ENCODE measurements at places on chromosomes 1 and 21. TPM values are rescaled to one million over a fixed set of nuclear protein-coding genes. Genes with fewer than 3 reads are reported as not detected.
A peak's percentile ranks its signal among the peaks of the same experiment; 100 is the strongest.

DNA sequence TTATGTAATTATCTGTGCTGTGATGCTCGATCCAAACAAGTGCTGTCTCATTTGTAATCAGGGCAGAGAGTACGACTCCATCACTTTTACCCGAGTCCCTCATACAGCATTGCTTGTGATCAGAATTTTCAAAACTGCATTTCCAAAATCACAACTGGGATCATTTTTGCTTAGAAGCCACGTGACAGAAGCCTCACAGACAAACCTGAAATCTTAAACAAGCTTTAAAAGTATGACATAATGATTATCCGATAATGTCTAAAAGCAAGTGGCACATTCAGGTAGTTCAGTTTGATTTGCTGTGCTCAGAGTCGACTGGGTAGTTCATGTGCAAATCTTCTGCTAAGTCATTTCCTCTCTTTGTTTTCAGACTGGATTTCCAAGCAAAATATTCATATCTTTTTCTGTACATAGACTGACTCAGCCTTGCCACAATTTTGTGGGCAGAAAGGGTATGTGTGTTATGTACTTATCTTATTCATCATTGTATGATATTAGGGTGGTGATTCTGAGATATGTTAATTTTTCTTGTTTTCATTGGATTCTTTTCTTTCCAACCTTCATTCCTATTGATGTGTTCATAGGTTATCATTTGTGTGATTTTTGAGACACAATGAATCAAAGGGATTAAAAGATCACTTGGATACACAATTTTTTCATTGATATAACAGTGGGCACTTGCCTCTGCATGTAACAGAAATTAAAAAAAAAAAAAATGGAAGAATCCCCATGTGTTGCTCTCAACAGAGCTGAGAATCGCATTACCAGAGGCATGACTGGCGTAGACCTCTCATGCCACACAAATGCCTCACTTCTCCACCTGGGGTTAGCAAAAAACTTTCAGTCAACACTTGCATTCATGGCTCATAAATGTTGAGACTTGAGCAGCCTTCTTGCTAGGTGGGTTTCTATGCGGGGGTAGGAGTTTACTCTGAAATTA is 355.7 kb downstream of the LTN1 start:
- no peak overlapping the region for H3K4me3 ChIP-seq
- no peaks in the 10 kb centered on the region for H3K27me3 ChIP-seq
- DNase-seq: no peak
- H3K36me3 ChIP-seq: no peaks in the 10 kb centered on the region
- peak overlapping the region; percentile 3 for H3K27ac ChIP-seq
- H3K4me1 ChIP-seq: peaks cover 30% of the 10 kb centered on the region

DNA sequence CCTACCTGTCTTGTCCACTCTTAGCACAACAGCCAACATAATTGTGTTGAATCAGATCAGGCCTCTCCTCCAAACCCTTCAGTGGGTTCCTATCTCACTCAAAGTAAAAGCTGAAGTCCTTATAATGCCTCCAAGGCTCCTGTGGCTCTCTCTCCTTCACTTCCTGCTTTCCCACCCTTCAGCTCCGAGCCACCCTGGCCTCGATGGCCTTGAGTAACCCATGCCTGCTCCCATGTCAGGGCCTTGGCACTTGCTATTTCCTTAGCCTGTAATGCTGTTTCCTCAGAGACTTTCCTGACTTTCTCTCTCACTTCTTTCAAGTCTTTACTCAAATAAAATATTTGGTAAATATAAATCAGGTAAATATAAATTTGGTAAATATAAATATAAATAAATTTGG is 8.1 kb upstream of the PLEKHM2 start:
- no peaks in the 10 kb centered on the region for H3K36me3 ChIP-seq
- no peak overlapping the region for H3K27ac ChIP-seq
- no peaks in the 10 kb centered on the region for H3K4me1 ChIP-seq

- H3K27me3 ChIP-seq: no peaks in the 10 kb centered on the region
- no peak for DNase-seq
- no peak overlapping the region for H3K4me3 ChIP-seq
- no peaks in the 10 kb centered on the region for H3K36me3 ChIP-seq
These were observed 7.2 kb downstream of the CNST start for GRCh38 chr1:246573491-246573890.

- no peak overlapping the region for H3K27ac ChIP-seq
- H3K27me3 ChIP-seq: no peaks in the 10 kb centered on the region
- no peak for DNase-seq
- no peaks in the 10 kb centered on the region for H3K36me3 ChIP-seq
- H3K4me1 ChIP-seq: no peaks in the 10 kb centered on the region
These were observed 30.0 kb downstream of the PRKACB start for GRCh38 chr1:84174051-84174556.

- no peak for DNase-seq
- H3K27me3 ChIP-seq: no peaks in the 10 kb centered on the region
- H3K4me3 ChIP-seq: no peak overlapping the region
- H3K36me3 ChIP-seq: peaks cover 84% of the 10 kb centered on the region
- H3K27ac ChIP-seq: no peak overlapping the region
These were observed 28.0 kb downstream of the ODR4 start for GRCh38 chr1:186403632-186404031.

DNA sequence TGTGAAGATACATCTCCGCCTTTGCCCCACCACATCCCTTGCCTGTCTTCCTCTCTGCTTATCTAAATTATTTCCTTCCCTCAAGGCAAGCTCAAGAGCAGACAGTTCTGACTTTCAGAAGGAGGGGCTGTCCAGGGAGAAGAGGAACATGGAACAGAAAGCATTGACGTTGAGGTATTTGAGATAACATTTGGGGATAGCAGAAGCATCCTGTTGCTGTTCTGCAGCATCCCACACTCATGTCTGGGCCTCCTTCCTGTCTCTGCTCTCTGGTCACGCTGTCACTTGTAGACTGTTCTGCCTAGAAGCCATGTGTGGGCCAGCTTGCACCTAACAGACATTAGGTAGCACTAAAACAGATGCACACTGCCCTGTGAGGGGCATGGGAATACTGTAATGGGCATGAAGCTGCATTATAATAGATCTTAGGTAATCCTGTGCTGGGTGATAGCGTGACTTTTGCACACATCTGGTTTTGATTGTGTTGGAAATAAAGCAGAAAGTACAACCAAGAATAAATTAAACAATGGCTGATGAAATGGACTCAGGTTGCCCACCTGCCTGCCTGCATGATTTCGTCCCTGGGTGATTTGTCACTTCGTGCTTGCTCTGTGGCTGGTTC is 660 bp upstream of the RD3 start:
- no peak for DNase-seq
- no peaks in the 10 kb centered on the region for H3K36me3 ChIP-seq
- H3K4me1 ChIP-seq: no peaks in the 10 kb centered on the region
- H3K27me3 ChIP-seq: peaks cover 3% of the 10 kb centered on the region
- H3K4me3 ChIP-seq: no peak overlapping the region
- H3K27ac ChIP-seq: no peak overlapping the region

- H3K27me3 ChIP-seq: peaks cover 20% of the 10 kb centered on the region
- no peaks in the 10 kb centered on the region for H3K36me3 ChIP-seq
- H3K4me1 ChIP-seq: no peaks in the 10 kb centered on the region
- no peak overlapping the region for H3K27ac ChIP-seq
- H3K4me3 ChIP-seq: no peak overlapping the region
These were observed 7.5 kb upstream of the ZNF648 start for GRCh38 chr1:182069028-182069466.

GRCh38 chr1:93723110-93723509 is 41.5 kb upstream of the BCAR3 start:
- no peak overlapping the region for H3K4me3 ChIP-seq
- H3K4me1 ChIP-seq: peaks cover 42% of the 10 kb centered on the region
- no peaks in the 10 kb centered on the region for H3K27me3 ChIP-seq
- H3K27ac ChIP-seq: peak overlapping the region; percentile 88

- no peaks in the 10 kb centered on the region for H3K4me1 ChIP-seq
- H3K4me3 ChIP-seq: no peak overlapping the region
- H3K27ac ChIP-seq: no peak overlapping the region
- H3K27me3 ChIP-seq: peaks cover 17% of the 10 kb centered on the region
- H3K36me3 ChIP-seq: no peaks in the 10 kb centered on the region
These were observed 55.3 kb upstream of the TTC34 start for GRCh38 chr1:2856676-2857375.

- DNase-seq: no peak
- H3K27me3 ChIP-seq: no peaks in the 10 kb centered on the region
- H3K4me1 ChIP-seq: peaks cover 14% of the 10 kb centered on the region
- H3K36me3 ChIP-seq: no peaks in the 10 kb centered on the region
- no peak overlapping the region for H3K4me3 ChIP-seq
These were observed 17.5 kb upstream of the IGFN1 start for GRCh38 chr1:201172999-201173610.

DNA sequence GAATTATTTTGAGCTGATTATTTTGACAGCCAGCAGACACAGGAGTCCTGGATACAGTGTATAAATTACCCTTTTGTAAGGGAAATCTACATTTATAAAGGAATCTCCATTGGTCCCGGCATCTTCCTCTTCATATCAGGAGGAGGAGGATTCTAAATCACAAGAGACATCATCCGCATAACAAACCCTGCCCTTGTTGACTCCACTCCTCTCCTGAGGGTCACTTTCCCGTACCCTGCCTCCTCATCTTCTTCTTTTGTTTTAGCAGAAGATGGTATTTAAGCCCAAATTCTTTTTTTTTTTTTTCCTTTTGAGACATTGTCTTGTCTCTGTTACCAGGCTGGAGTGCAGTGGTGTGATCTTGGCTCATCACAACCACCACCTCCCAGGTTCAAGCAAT is 14.6 kb upstream of the PKNOX1 start:
- no peak for DNase-seq
- no peak overlapping the region for H3K27ac ChIP-seq
- H3K4me3 ChIP-seq: no peak overlapping the region
- H3K36me3 ChIP-seq: no peaks in the 10 kb centered on the region
- no peaks in the 10 kb centered on the region for H3K4me1 ChIP-seq
- H3K27me3 ChIP-seq: no peaks in the 10 kb centered on the region

DNA sequence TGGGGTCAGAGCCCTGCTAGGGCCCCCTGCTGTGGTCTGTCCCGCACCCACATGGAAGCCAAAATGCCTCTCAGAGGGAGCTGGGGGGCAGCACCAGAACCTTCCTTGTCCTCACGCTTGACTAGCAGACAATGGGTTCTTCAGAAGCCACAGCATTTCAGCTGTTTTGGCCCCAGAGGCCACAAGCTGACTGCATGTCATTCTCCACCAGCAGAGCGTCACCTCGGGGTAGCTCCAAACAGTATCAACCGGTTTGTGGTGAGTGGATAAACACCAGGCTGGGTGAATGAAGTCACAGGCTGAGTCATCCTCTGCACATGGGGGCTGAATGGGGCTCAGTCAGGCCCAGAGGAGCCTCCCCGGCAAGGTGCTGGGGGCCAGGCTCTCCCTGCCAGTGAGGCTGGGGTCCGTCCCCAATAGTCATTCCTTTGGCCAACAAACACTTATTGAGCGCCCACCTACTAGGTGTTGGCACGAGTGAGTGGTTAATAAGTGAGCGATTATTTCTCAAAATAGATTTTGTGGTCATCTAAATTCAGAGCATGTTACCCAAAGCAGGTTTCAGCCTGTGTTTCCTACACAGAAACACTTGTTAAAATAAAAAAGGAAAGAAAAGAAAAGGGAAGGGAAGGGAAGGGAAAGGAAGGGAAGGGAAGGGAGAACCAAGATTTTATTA is 9.1 kb downstream of the OLIG1 start:
- H3K27ac ChIP-seq: no peak overlapping the region
- no peaks in the 10 kb centered on the region for H3K36me3 ChIP-seq
- no peak overlapping the region for H3K4me3 ChIP-seq
- no peak for DNase-seq
- H3K4me1 ChIP-seq: no peaks in the 10 kb centered on the region
- peaks cover 6% of the 10 kb centered on the region for H3K27me3 ChIP-seq

DNA sequence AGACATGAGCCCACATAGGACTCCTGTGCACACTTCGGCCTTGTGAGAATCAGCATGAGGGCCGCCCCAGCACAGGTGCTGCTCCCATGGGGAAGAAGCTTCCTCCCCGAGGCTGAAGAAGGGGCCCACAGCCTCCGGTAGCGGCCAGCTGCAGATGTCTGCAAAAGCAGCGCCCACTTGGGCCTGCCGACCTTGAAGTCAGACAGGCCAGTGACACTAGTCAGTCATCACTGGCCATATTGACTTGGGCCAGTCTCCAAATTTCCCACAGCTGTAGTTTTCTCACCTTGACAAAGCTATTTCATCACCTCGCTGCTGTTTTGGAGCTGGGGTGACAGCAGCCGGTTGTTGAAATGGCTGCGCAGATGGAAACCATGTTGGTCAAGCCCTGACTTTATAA is 83.0 kb downstream of the RIPK4 start:
- no peak overlapping the region for H3K27ac ChIP-seq
- H3K4me1 ChIP-seq: peaks cover 7% of the 10 kb centered on the region
- peaks cover 6% of the 10 kb centered on the region for H3K27me3 ChIP-seq
- no peak overlapping the region for H3K4me3 ChIP-seq

The GNG12 gene
- total RNA-seq: 27.2 TPM

The EYA3 gene
- 20.7 TPM for total RNA-seq

The UBL4B gene
- not detected for total RNA-seq

The PEF1 gene
- 40.7 TPM for total RNA-seq
